Stimulated activated CD4-positive, alpha-beta T cell treated with anti-CD3 and anti-CD28 coated beads, Interleukin-12 subunit alpha, Interleukin-12 subunit beta, amount 100 ng/mL, for 48 hours (primary cell): ENCODE measurements at places on chromosomes 3 and 15.

- DNase-seq: peak; percentile 24
Measured at GRCh38 chr3:58899159-58899952, 150.5 kb downstream of the CFAP20DC start.

- DNase-seq: no peak
Measured at GRCh38 chr3:102360183-102360860, 74.5 kb upstream of the ZPLD1 start.

DNA sequence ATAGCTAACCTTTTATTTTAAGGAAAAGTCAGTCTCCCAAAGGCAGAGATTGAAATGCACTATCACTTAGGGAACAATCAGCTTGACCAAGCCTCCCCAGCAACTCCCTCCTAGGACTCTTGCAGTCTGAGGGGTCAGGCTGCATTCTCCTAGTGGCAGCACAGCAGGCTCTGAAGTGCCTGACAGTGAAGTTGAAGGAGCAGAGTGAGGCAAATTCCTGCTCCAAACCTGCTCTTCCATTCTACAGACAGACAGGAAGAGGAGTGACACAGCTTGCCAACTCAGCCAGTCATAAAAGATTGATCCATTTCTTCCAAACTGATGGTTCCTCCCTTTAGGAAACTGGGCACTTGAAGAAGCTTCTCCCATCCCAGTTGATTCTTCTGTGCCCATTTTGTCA is 43.9 kb upstream of the SMAD3 start:
- DNase-seq: no peak

- no peak for DNase-seq
Measured at GRCh38 chr3:130814691-130815472, 68.3 kb upstream of the PIK3R4 start.

- DNase-seq: no peak
Measured at GRCh38 chr3:195597848-195598247, 14.1 kb upstream of the APOD start.

DNA sequence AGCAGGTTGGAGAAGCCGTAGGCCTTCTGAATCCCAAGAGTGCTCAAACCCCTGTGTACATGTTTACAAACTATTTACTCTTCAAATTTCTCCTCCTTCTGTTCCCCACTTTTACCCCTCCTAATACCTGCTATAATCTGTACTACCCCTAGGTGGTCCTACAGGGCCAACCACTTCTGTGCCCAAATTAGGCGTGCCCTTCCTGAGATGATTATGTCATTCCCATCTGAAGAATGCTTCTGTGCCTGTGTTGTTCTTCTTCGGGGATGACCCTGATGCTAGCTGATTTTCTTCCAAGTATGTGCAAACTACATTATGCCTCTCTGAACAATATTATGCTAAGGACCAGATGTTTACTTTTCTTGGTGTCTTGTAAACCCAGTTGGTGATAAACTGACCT is 20.5 kb downstream of the RBP2 start:
- DNase-seq: no peak

DNA sequence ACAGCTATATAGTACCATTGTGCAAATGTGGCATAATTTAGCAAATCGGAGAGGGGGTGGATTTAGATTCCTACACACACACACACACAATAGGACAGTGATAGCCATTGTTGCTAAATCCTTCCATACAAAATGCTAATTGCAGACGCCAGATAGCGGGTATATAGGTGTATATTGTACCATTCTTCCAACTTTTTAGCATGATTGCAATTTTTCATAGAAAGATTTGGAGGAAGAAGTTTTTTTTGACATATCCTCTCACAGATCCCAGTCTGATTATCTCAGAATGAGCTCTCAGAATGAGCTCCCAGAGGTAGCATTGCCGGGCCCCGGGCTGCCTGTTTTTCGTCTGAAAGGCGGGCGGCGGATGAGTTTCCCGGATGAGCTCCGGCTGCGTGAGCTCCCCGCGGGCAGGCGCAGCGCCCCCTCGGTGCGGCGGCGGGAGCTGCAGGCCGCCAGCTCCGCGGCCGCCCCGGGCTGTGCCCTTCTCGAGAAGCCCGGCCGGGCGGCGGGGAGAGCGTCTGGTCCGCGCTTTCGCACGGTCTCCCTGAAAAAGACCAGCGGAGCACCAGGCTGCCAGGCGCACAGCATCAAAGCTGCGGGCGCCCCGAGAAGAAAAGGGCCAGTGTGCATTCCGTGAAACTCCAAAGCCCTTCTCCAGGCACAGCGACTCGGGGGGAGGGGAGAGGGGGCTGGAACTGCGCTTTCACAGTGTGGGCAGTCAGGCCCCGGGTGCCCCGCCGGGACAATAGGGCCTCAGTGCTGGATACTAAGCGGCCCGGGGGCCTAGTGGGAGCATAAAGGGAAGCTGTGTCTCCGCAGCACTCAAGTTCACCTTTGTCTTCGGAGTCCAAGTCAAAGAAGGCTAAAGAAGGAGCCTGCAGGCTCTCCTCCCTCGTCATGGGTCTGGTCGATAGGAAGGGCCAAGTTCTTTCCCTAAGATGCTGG is 12.0 kb upstream of the SHC4 start:
- peak; percentile 64 for DNase-seq

DNA sequence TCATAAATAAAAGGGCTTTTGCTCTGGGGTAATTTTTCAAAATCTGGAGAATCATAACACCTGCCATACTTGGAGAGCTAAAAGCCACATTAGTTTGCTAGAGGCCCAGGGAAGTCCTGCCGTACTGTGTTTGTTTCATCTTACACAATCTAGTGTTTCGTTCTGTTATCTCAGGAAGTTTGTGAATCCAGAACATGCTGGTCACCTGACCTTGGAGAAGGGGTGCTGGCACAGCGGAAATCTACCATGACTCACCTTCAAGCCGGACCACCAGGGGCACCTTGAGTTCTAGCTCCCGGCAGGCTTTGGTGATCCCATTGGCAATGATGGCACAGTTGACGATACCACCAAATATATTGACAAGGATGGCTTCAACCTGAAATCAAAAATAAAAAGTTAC is 253.9 kb downstream of the SUCLG2 start:
- DNase-seq: no peak

DNA sequence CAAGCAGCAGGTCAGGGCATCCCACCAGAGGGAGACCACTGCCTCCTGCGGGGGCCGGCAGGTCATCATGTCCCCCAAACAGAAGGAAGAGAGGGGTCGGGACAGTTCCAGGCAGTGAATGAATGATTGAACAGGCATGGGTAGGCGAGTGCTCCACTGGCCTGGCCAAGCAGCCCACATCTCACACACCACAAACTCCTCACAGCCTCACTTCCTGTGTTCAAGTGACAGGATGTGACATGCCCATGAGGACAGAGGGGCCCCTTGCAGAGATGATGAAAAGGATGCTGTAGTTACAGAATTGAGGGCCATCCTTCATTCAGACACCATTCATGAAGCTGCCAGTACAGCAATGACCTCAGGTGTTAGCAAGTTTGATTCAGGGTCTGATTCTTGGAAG is 3.7 kb downstream of the IQSEC1 start:
- peak; percentile 26 for DNase-seq

DNA sequence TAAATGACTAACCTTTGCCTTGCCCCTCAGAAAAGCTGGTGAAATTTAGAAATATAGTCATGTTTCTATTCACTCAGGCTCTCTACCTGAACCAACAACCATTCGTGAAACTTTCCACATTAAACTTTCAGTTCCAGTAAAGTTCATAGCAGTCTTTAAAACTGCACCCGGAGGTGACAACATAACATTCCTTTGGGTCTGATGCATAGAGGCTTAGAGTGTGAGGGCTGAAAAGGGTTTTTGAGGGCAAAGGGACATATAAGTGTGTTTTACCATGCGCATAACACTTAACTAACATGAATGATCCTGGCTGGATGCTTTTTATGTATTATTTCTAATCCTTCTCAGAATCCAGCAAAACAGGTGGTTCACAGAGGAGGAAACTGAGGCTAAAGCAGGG is 471.7 kb upstream of the MCTP2 start:
- no peak for DNase-seq

GRCh38 chr3:42904076-42904475 is 1.9 kb upstream of the ZNF662 start:
- DNase-seq: no peak

GRCh38 chr3:66492071-66492470 is 8.8 kb downstream of the LRIG1 start:
- no peak for DNase-seq

GRCh38 chr15:92120094-92120795 is 266.7 kb downstream of the SLCO3A1 start:
- no peak for DNase-seq

DNA sequence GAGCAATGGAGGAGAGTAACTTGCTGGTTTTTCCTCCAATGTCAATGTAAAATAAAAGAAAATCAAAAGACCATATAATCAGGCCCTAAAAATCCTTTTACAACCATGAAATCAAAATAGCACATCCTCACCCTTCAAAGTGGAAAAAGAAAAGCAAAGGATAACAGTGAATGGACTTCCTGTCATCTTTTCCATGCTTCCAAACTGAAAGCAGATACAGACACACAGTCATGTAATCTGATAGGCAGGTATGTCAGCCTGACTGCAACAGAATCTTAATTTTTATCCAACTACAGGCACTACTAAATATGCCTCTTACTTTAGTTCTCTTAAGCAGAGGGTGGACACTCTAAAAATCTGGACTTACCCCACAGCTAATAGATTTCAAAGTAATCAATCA is 27.8 kb upstream of the IGDCC4 start:
- DNase-seq: no peak

DNA sequence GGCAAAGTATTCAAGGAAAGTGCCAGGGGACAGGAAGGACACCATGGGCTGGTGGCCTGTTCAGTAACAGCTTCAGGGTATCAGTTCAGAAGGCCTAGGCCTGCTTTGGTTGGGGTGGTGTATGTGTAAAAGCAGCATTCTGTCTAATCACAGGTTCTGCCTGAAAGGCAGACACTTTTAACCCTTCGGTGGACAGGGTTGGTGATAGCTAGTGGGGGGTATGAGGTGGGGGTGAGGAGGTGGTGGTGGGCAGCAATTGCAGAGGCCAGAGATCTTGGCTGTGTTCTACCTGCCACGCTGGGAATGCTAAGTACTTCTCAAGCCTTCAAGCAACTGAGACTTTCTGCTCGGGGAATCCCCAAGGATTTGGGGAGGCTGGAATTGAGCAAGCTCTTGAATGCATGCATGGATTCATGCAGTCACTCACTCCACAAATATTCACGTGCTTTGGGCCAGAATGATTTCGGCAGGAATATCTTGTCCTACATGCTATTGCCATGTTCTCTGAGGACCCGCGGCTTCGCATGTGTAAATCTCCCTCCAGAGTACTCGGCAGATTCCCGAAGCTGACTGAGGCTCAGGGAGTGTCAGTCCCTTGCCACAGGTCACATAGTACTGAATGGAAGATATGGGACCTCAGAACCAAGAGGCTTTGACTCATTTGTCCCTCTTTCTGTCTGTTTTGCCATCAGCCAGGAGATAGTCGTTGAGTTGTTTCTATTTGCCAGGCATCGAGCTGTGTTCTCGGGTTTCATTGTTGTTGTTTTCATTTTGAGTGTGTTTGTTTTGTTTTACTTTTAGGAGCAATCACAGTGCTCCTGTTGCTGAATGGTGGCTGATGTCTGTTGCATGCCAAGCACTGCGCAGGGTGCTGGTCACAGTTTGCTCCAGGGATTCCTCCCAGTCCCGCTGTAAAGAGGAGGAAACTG is 65.5 kb downstream of the SMAD3 start:
- no peak for DNase-seq

DNA sequence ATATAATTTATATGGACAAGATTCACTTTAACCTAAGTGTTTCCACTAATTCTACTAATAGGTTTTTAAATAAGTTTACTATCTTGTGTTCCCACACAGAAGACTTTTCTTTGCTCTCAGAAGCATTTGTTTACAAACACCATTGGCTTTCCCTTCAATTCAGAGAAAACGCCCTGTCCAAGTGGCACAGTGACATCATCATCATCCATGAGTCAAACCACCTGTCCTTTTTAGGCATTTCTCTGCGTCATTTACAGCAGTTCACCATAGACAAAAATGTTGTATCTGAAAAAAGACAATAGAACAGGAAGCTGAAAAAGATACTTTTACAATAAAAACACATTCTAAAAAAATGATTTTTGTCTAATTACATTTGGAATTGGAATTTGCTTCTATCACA is 9.3 kb upstream of the BCL2L10 start:
- DNase-seq: no peak

- no peak for DNase-seq
Measured at GRCh38 chr3:126934031-126934531, 48.8 kb upstream of the PLXNA1 start.

- DNase-seq: no peak
Measured at GRCh38 chr15:88981244-88982215, 68.4 kb upstream of the MFGE8 start.

DNA sequence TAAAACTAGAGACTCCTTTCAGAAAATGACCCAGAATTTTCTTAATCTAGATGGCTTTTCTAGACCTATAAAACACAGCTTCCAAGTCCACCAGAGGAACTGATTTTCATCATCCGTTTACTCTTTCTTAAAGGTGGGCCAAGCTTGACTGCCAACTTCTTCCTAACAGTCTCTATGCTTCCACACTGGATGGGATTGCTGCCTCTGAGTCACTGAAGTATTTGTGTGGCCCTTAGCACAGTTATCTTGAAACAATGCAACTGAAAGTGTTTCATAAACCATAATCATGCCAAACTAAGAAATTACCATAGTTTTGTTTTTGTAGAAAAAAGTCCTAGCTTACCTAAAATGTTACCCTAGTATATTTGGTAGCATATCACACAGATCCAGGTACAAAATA is 985.7 kb downstream of the TUSC7 start:
- DNase-seq: no peak

DNA sequence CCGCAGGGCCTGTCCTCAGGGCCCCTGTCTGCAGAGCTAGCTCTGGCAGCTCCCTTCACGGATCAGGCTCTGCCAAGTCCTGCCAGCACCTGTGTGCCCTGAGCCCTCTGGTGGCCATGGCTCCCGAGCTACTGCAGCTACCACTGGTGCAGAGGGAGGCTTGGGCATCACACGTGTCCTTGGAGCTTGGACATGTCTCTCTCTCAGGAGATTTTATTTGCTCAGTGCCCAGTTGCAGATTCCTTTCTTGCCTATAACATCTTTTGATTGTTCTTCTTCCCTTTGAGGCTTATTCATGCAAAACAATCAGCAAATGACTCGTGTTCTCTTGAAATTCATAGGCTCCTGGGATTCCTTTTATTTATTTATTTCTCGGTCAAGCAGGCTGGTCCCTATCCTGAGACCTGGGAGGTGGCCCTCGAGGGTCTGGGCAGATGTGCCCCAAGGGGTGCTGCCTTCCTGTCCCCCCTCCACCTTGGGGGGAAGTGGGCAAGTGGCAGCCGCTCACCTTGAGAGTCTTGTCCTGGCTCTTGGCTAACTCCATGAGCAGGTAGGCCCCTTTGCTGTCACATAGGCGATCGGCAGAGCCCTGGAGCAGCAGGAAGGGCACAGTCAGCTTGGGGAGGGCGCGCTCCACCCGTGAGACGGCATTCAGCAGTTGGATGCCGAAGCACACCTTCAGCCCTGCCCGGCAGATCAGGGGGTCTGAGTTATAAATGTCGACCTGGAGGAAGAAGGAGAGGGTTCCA is 21.9 kb downstream of the ABTB1 start:
- DNase-seq: no peak

- DNase-seq: no peak
Measured at GRCh38 chr3:65265942-65266590, 578.3 kb upstream of the ADAMTS9 start.
